Activated T-cell treated with anti-CD3 and anti-CD28 coated beads, Interleukin-2, amount 50 U/mL, for 24 hours (primary cell): ENCODE measurements at places on chromosomes 5 and 9.

- no peak for DNase-seq
Measured at GRCh38 chr9:86944796-86945727, 2.2 kb downstream of the GAS1 start.

DNA sequence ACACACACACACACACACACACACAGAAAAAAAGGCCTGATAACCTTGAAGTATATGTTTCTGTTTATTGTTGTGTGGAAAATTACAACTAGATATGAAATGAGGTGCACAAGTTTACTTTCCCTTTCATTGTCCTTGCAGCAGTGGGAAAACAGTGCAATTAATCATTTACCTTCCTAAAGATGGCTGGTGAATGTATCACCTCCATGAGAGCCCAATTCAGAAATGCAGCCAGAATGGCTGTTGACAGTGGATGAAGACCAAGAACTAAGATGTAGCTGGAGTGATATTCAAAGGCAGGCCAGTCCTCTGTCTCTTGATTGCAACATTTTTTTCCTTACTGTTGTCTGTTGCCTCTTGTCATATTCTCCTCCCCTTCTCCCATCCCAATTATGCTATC lies 49.6 kb upstream of the EIF4EBP3 start:
- no peak for DNase-seq

GRCh38 chr5:34501016-34501415 lies 155.1 kb upstream of the RAI14 start:
- no peak for DNase-seq

GRCh38 chr5:79487251-79487650 lies 26.7 kb downstream of the HOMER1 start:
- no peak for DNase-seq

- no peak for DNase-seq
Measured at GRCh38 chr5:145948921-145949320, 12.5 kb downstream of the SH3RF2 start.

- no peak for DNase-seq
Measured at GRCh38 chr5:172791286-172791685, 20.3 kb upstream of the DUSP1 start.

DNA sequence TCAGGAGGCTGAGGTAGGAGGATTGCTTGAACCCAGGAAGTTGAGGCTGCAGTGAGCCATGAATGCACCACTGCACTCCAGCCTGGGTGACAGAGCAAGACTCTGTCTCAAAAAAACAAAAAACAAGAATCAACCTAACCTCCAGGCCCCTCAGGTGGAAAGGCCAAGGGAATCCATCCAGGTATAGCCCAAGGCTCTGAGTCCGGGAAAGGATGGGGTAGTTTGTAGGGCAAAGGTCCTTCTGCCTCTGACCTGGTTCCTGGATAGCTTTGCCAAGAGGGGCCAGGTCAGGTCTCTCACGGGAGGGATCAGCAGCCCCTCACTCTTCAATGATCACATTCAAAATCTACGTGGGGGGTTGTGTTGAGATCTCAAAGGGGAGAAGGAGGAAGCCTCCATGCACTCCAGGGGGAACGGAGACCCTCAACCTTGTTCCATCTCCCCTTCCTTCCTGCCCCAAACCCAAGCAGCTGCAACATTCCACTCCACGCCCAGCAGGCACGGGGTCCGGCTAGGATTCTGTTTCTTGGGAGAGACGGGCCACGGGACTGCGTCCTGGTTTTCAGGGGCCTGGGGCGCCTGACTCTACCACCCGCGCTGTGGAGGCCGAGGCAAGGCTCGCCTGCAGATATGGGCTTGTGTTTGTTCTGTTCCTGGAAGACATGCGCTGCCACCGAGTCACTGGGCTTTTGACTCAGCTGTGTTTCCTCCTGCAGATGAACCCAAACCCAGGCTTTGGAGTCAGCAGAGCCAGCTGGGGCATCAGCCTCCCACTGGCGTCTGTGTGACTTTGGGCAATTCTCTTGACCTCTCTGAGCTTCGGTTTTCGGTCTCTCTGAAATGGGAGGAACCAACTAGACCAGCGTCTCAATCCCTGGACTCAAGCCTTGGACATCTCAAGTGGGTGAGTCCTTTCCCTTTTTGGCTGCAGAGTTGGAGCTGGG lies 35.5 kb downstream of the PLPP7 start:
- no peak for DNase-seq

DNA sequence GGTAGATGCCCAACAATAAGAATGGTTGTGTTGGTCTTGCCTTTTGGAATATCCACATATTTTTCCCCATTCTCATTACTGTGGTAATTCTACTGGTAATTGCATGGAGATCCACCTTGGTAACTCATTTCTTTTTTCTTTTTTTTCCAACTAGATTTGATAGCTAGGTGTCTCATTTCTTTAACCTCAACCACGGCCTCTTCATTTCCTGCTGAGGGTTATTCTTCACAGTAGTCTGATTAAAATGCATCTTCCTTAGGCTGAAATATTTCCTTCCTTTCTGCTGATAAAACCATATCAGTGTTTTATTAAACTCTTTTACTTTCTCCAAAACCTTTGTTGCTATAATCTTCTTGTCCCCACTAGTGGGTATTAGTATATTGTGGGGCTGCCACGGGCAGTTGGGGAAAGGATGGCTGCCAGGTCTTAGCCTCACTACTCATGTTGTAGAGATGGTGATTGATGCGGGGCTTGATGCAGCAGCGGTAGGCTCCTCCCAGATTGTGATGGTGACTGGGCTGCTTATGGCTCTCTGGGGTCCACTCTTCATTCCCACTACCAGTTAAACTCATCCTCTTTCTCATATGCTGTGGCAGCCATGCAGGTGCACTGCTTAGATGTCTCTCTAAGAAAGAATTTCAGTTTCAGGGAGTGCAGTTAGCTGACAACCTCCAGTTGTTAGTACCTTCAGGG lies 35.9 kb downstream of the KIF2A start:
- DNase-seq, result no peak

- DNase-seq, result no peak
Measured at GRCh38 chr5:140575309-140575708, 10.7 kb downstream of the SLC35A4 start.

- no peak for DNase-seq
Measured at GRCh38 chr5:35640623-35641022, 23.0 kb downstream of the SPEF2 start.

GRCh38 chr5:105773241-105773640 lies 1897.5 kb downstream of the EFNA5 start:
- DNase-seq, result no peak

GRCh38 chr9:2378266-2378665 lies 243.3 kb upstream of the VLDLR start:
- no peak for DNase-seq

GRCh38 chr5:98455665-98456064 lies 317.8 kb upstream of the RGMB start:
- no peak for DNase-seq

- DNase-seq, result no peak
Measured at GRCh38 chr5:31347552-31347905, 154.0 kb downstream of the CDH6 start.

GRCh38 chr5:133746834-133747233 lies 134.5 kb upstream of the FSTL4 start:
- DNase-seq, result peak; percentile 41

DNA sequence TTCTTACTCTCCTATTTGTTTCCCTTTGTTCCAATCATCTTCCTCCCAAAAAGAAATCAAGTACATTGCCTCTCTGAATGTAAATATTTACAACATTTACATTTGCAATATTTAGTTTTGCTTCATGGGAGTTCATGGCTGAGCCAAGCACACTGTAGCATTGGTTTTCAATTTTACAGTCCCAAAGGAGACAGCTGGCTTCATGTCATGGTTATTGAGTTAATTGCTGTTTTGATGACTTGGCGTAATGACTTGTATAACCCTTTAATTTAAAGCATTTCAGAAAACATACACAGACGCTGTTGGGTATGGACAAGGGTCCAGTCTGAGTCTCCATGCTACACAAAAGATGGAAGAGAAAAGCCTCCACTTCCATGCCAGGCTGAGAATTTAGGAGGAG lies 25.6 kb upstream of the VLDLR start:
- DNase-seq, result no peak

DNA sequence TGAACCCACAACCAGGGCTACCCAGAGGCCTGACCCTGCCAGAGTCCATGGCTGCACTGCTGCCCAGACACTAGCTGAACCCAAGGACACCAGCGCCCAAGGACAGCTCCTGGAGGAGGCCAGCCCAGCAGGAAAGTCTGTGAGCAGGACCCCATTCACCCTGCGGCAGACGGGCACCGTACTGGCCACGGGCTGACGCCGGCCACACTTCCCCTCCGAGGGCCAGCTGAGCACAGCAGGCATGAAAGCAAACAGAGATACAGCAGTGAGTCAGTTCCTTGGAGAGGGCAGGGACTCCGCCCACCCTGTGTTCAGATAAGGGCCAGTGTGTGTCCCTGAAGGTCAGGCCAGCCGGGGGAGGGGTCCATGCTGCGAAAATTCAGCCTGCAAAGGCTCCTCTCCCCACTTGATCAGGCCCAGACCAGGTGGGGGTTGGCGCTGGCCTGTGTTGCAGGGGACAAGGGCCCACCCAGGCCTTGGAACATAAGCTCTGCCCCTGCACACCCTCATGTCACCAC lies 3.2 kb downstream of the RNF208 start:
- no peak for DNase-seq
